OCI-LY7 (cell line): ENCODE measurements at places on chromosomes 16 and 17. TPM values are rescaled to one million over a fixed set of nuclear protein-coding genes. Genes with fewer than 3 reads are reported as not detected.

Gene PERCC1
- total RNA-seq = not detected in 2 replicates

GRCh38 chr17:63762161-63763078 is 11.0 kb downstream of the CCDC47 start:
- DNase-seq = no peak

Gene HBQ1
- not detected in 2 replicates for total RNA-seq

GRCh38 chr17:62616993-62617893 is 10.2 kb upstream of the MRC2 start:
- DNase-seq = no peak

GRCh38 chr16:30382111-30382881 is at the start of gene SEPTIN1:
TSS of gene SEPTIN1 (minus strand) at chr16:30382561. CDS start at chr16:30382542, 19 bp downstream.
- DNase-seq = peak; percentile 88

Gene CARD14
- not detected in 2 replicates for total RNA-seq

Gene TBC1D3E
- total RNA-seq = not detected in 2 replicates

Gene KRTAP1-5
- total RNA-seq = not detected in 2 replicates

GRCh38 chr17:40108970-40109824 is 8.8 kb upstream of the NR1D1 start:
- DNase-seq = no peak

DNA sequence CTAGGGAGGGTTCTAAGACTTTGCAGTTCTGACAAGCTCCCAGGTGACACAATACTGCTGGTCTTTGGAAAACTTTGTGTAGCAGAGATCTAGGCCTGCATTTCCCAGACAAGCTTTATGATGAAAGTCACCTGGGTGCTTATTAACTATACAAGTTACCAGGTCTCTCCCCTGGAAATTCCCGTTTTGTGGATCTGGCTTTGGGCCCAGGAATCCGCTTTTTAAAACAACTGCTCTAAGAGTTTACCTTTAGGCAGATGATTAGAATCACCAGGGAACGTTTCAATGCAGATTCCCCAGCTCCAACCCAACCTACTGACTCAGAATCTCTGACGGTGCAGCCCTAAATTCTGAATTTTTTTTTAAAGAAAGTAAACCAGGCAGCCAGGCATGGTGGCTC is 36.3 kb downstream of the MYH3 start:
- no peak for DNase-seq

GRCh38 chr17:73616120-73616872 is 27.9 kb downstream of the SDK2 start:
- DNase-seq = no peak

Gene C16orf89
- total RNA-seq = not detected in 2 replicates

- DNase-seq = peak; percentile 80
Measured at GRCh38 chr16:53518550-53519416, 15.8 kb upstream of the AKTIP start.
